ENCODE measurements at places on chromosomes 12 and 14. TPM values are rescaled to one million over a fixed set of nuclear protein-coding genes. Genes with fewer than 3 reads are reported as not detected.

DNA sequence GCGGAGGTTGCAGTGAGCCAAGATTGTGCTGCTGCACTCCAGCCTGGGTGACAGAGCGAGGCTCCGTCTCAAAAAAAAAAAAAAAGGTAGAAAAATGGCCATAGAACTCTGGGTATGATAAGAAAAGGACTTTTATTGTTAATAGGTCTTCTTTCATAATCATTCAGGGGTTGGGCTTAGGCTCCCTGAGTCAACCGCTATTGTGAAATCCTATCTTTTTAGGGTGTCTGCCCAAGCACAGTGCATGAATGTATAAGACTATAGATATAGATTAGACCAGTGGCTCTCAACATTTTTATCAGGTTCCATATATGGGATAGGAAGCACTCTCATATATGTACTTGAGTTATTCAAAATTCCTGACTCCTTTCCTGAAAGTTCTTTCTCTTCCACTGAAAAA, 48.7 kb upstream of the USP15 start:
- DNase-seq: no peak

DNA sequence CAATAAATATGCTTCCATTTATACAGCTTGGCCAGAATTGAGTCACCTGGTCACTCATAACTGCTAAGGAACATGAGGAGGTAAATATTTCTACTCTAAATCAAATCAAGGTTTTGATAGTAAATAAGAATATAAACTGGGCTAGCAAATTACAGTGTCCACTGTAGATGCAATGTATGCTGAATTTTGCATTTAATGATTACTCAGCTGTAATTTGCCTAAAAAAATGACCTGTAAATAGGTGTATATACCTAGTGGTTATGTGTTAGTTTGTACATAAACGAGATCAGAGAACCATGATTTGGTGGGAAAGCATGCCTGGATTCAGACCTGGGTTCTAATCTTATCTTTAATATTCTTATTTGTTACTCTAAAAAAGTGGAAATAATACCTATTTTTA, 76.6 kb upstream of the CNTN1 start:
- DNase-seq: no peak

GRCh38 chr12:19058235-19059021, 71.1 kb upstream of the PLEKHA5 start:
- no peak for DNase-seq

- DNase-seq: peak; percentile 85
Observed at GRCh38 chr12:118689793-118690192, 291.5 kb upstream of the SRRM4 start.

Gene NELL2
- 24.0 TPM for total RNA-seq

DNA sequence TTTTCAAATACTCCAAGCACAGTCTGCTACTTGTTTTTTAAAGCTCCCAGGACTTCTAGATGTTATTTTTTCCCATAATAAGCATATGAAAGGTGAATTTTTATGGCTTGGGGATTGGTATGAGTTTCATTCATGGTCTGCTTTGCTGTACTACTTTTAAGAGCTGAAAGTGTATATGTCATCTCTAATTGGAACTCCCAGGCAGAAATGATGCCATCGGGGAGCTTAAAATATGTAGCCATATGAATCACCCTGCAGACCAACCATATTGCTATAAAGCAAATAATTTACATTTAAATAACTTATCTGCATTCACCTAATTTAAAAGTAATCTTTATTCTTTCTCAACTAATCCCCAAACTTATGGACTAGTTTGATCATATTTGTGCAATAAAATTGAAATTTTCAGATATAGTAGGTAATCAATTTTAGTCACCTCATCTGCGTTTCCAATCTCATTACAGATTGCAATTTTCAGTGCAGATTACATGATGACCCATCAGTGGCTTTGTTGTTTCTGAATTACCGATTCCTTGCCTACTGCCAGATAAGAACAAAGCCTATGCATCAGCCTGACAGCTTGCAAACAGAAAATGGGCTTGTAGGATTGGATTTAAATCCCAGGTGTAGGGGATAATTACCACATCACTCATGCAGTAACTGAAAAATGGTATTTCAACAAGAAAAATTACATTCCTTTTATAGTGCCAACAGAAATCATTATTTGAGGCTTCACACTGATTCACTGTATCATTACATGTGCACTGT, 689.4 kb downstream of the NOVA1 start:
- no peak for DNase-seq

Gene PLA2G1B
- total RNA-seq: not detected
